ENCODE measurements at places on chromosomes 1 and 21.

DNA sequence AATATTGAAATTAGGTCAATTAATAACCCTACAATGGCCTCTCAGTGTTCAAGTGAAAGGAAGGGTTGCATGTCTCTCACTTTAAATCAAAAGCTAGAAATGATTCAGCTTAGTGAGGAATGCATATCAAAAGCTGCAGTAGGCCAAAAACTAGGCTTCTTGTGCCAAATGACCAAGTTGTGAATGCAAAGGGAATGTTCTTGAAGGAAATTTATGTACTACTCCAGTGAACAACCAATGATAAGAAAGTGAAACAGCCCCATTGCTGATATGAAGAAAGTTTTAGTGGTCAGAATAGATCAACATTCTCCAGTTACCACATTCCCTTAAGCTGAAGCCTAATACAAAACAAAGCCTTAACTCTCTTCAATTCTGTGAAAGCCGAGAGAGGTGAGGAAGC, 10.0 kb downstream of the MAEL start:
- no peak for DNase-seq

DNA sequence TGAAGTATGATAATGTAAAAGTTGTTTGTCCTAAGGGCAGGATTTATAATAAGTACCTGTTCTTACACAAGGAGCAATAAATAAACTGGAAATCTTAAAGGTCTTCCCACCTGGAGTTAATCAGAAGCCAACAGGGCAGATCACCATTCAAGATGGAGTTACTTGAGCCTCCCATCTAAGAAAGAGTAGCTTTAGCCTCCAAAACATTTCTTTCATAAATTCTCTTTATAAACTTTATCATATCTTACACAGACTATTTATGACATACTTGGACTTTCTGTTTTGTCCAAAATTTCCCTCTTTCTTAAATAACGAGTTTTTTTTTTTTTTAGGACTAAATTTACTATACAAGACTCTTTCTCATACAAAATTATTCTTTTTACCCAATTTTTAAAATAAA, 18.5 kb downstream of the OR2T1 start:
- no peak for DNase-seq

- no peak for DNase-seq
Measured at GRCh38 chr1:150127868-150128267, 21.8 kb upstream of the PLEKHO1 start.

GRCh38 chr1:211610779-211611556, 32.0 kb upstream of the SLC30A1 start:
- no peak for DNase-seq

Data from testis (tissue), 5 donors.